Stimulated activated CD4-positive, alpha-beta T cell treated with anti-CD3 and anti-CD28 coated beads, Interleukin-12 subunit alpha, Interleukin-12 subunit beta, amount 100 ng/mL, for 48 hours (primary cell): ENCODE measurements at places on chromosomes 5 and 9.

- no peak for DNase-seq
These were observed 718.1 kb upstream of the CDH6 start for GRCh38 chr5:30475429-30475828.

DNA sequence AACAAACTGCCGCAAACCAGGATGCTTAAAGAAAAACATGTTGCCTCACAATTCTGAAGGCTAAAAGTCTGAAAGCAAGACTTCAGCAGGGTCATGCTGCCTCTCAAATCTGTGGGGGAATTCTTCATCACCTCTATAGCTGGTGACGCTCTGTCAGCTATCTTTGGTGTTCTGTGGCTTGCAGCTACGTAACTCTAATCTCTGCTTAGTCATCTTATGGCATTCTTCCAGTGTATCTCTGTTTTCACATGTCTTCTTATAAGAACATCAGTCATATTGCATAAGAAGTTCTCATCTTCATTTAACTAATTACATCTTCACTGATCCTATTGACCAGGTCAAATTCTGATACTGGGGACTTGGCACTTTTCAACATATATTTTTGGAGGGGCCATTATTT is 243.0 kb downstream of the CDH10 start:
- DNase-seq: no peak

DNA sequence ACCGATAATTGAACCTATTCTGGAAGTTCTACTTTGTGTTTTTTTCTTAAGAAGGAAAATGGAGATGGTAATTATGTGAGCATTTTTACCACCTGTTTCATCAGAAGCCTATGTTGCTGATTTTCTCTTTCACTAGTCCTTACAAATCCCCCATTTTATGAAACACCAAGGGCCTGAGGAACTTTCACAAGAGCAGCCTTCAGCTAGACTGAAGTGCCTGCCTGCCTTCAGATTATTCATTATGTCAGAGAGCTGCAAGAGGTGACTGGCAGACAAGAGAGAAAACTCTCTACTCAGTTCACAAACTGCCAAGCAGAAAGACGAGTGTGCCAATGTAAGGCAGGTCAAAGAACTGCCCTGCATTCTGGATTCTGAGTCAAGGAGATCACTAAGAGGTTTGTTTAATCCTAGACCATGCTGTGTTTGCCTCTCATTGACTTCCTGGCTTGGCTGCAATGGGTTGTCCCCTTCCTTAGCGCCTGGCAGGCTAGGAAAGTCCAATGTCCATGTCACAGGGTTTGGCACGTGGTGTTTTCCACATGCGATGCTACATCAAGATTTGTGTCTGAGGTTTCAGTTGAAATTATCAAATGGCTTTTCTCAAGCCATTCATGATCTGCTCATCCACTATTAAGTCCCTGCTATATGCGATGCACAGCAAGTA is 143.3 kb downstream of the CDC42SE2 start:
- DNase-seq: no peak

GRCh38 chr9:98504298-98505282 is 204.1 kb downstream of the GABBR2 start:
- no peak for DNase-seq

DNA sequence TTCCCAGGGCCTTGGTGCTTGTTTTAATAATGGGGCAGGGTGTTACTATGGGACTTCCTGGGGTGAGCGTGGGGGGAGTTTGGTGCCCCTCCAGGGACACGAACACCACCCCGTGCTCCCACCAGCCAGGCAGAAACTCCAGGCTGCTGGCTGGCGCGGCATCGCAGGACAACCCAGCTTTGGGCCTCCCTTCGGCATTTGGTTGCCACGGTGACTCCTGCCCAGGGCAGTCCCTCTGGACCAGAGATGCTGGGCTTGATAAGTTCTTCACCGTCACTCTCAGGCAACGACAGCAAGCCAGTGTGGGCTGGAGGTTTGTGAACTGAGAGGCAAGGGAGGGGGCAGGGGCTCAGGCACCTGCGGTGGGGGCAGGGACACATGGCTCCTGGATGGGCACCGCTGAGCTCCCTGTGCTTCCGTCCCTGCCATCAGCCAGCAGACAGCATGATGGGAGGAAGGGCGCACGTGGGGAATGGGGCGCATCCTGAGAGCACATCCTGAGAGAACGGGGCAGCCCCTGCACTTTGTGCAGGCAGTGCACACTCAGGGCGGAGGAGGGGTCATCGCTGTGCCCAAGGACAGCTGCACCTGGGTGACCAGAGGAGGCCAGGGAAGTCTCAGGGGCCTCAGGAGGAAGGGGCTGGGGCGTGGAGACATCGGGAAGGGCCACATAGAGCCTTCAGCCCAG is 116.4 kb downstream of the RXRA start:
- no peak for DNase-seq

DNA sequence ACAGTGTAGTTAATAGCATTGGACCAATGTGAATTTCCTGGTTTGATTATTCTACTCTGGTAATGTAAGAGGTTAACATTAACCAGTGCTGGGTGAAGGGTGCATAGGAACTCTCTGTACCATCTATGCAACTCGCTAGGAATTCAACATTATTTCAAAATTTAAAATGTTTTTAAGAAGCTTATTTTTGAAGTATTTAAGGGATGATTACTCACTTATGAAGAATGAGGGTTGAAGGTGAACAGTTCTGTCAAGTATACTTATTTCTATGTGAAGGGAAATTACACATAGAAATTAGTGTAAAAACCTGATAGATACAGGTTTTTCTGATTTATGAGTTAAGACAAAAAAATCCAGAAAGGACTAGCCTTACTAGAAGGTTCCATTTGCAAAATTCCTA is 165.8 kb downstream of the INSYN2B start:
- DNase-seq: no peak

DNA sequence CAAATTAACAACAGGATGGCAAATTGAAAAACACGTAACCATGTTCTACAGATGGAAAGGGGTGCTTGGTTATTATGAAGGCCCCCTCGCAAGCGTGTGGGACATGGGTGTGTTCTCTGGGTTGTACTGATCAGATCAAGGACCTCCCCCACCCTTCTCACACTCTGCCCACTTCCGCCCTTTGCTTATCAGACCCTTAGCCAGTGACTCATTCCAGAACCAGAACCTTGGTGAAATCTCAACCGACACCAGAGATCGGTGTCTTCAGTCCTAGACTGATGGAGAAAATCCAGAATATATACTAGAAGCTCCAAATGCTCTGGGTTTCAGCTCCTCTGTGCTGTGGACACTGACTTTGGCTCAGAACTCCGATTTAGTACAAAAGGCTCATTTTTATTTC is 64.9 kb downstream of the PTTG1 start:
- DNase-seq: no peak

DNA sequence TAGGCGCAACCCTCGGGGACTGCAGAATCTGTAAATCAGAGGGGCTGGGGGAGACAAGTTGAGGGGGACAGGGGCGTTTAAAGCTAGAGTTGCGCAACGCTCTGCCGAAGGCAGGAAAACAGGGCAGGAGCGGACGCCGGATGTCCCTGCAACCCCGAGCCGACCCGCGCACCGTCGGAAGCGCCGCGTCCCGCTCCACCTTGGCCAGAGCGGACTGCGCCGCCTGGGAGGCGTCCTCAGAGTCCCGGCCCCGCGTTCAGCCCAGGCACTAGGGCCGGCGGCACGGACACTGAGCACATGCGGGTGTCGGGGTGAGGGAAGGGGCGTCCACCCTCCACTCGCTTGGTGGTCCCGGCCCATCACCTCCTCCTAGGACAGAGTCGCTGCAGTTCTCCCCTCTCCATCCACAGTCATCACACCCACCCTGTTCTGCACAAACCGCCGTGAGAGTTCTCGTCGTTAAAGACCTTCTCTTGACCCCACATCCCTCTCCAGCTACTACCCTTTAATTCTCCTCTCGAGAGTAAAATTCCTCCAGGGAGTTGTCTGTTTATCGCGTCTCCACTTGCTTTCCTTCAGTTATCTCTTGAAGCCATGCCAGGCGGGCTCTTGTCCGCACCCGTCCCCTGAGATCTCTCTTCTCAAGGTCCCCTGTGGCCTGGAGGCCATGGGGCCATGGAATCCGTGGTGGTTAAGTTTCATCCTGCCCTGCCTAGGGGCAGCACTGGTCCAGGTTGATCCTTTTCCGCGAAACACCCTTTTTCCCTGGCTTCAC is 796 bp upstream of the PDLIM7 start:
- no peak for DNase-seq
